ENCODE measurements at places on chromosomes 6 and 20. TPM values are rescaled to one million over a fixed set of nuclear protein-coding genes. Genes with fewer than 3 reads are reported as not detected.

CLVS2 gene
- total RNA-seq: not detected

TCF21 gene
- total RNA-seq: not detected

MYT1 gene
- not detected for total RNA-seq

BTBD3 gene
- 20.0 TPM for total RNA-seq

SLC17A2 gene
- total RNA-seq: not detected

ANGPT4 gene
- not detected for total RNA-seq

LINC00237 gene
- not detected for total RNA-seq

LGSN gene
- total RNA-seq: not detected

AIF1 gene
- not detected for total RNA-seq

RAD21L1 gene
- total RNA-seq: not detected

LRRC1 gene
- total RNA-seq: 27.9 TPM

GRIK2 gene
- total RNA-seq: 0.21 TPM

AVP gene
- total RNA-seq: not detected

DZANK1 gene
- total RNA-seq: 0.72 TPM

TMEM244 gene
- total RNA-seq: not detected

PRICKLE4 gene
- not detected for total RNA-seq

PKHD1 gene
- total RNA-seq: under 0.01 TPM

PLEKHG1 gene
- 14.9 TPM for total RNA-seq

ANKRD6 gene
- total RNA-seq: 7.7 TPM

Data from tracheal epithelial cell (primary cell).